Hepatic stellate cell (primary cell): ENCODE measurements at places on chromosomes 3 and 15.

GRCh38 chr3:183437061-183437460 lies 8.6 kb upstream of the MCF2L2 start:
- no peak for DNase-seq

- DNase-seq = no peak
These were observed 525.1 kb upstream of the GOLIM4 start for GRCh38 chr3:168620854-168621253.

DNA sequence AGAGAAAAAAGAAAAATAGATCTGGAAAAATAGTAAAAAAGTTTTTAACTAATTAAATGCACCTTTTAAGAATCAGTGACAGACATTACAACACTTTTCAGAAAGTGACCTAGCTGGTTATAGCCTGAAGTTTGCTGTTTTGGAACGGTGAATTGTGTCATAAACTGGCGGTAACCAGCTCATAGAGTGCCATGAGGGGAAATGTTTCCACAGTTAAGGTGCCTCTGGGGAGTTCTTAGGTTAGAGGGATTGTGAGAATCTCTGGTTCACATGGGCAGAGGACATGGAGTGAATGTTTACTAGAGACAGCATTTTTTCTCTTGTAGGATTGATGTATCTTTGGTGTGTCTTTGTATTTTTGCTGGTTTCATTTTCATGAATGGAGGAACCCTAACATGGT lies 2.8 kb downstream of the TBC1D23 start:
- DNase-seq = no peak

- DNase-seq = no peak
These were observed 2.5 kb downstream of the UBL7 start for GRCh38 chr15:74458473-74458872.

- no peak for DNase-seq
These were observed 10.4 kb downstream of the SOX2 start for GRCh38 chr3:181722156-181722555.

- DNase-seq = no peak
These were observed 8.9 kb upstream of the ARHGEF26 start for GRCh38 chr3:154112146-154112852.

- DNase-seq = no peak
These were observed 133.5 kb upstream of the SGO1 start for GRCh38 chr3:20319551-20319950.

DNA sequence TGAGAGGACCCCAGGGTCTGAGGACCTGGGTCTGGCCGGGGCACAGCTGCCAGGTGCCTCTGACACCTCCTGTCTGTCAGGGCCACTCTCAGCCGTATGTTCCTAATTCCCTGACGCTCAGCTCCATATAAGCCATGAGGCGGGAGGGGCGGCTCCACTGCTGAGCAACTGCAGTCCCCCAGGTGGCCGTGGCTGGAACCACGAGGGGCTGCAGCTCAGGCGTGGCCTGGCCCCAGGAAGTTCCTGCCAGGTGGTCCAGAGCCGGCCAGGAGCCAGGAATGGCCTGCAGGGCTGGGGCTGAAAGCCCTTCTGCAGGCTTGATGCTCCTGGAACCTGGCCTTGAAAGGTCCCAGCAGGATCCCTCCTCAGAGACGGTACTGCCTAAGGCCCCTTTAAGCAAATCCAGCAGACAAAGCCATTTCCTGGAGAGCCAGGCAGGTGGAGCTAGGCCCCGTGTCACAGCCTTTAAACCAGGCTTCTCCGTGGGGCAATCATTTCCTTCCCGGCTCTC lies 118.0 kb downstream of the CHSY1 start:
- no peak for DNase-seq

GRCh38 chr3:3665961-3666640 lies 133.1 kb upstream of the LRRN1 start:
- DNase-seq = no peak

DNA sequence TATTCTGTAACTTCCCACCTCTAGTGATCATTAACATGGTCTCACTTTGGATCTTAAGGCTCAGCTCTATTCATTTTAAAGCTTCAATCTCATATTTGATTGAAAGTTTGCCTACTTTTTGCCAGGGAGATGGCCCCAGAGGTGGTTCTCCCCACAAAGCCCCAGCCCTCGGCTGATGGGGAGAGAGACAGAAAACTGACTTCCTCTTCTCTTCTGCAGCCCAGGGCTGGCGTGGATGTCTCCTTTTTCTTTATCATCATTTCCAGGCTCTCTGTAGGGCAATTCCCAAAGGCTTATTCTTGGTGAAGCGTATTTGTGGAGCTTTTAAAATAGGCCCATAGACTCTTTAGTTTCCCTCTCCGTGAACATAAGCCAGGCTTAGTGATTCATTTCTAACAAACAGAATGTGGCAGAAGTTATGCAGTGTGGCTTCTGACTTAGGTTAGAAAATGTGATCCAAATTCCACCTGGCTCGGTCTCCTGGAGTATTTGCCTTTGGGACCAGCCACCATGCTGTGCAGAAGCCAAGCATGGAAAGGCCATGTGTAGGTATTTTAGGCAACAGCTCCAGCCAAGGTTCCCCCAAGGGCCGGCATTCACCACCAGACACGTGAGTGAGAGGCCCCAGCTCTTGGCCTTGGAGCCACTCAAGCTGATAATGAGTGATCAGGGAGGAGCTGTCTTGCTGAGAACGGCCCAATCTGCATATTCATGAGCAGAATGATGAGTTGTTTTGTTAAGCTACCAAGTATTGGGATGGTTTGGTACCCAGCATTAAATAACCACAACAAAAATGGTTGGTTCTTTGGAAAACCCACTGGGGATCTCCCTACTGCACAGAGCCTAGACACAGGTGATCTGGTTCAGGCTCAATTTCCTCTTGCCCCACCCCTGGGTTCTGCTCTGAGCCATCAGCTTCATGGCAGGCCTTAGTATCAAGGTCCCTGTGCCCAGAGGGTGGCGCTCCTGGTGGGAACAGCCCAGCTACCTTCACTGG lies 353.2 kb upstream of the PROK2 start:
- DNase-seq = no peak

- DNase-seq = no peak
These were observed 723.9 kb upstream of the ZNF385D start for GRCh38 chr3:22474706-22475445.

- no peak for DNase-seq
These were observed 560.8 kb downstream of the FOXP1 start for GRCh38 chr3:71022551-71023335.

GRCh38 chr3:103127737-103128136 lies 692.9 kb downstream of the ZPLD1 start:
- DNase-seq = no peak

GRCh38 chr3:114567771-114568170 lies 273.9 kb downstream of the TIGIT start:
- DNase-seq = no peak

DNA sequence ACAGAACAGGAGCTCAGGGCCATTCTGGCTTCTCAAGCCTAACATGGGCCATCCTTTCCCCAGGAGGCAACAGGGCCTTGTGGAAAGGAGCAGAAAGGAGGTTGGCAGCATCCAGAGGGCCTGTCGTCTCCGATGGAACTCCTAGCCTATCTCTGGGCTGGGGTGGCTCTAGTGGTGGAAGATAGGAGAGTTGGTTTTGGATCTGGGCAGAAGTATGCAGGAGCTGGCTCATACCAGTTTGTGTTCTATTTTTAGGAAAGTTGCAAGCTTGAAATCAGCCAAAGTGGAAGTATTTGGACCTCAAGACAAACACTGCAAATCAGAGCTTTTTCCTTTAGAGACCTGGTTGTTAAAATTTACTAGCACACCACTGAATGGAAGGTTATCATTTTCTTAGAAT lies 35.4 kb upstream of the XCR1 start:
- DNase-seq = peak; percentile 8

GRCh38 chr3:185152410-185153170 lies at the start of gene C3orf70:
Gene C3orf70 (minus strand): TSS chr3:185153060. CDS start chr3:185152823, 237 bp downstream.
- DNase-seq = peak; percentile 52

GRCh38 chr15:27268923-27269322 lies 297.9 kb downstream of the GABRG3 start:
- no peak for DNase-seq

- DNase-seq = no peak
These were observed 6.8 kb upstream of the MTHFS start for GRCh38 chr15:79903626-79904025.

DNA sequence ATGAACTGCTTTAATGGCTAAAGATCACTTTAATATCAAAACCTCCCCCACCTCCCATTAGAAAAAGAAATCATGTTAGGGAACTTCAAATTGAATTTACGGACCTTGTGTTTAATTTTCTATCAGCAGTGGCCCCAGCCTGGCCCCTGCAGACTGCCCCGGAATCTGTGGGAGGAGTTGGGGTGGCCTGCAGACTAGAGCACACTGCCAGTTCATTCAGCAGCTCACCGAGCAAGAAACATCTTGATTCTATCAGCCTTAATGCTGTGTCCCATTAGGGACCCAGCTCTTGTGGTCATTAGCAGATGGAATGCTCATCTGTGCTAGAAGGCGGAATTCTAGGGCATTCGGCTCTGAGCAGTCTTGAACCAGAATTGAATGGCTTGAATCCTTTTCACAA lies 54.2 kb downstream of the FLNB start:
- DNase-seq = no peak

DNA sequence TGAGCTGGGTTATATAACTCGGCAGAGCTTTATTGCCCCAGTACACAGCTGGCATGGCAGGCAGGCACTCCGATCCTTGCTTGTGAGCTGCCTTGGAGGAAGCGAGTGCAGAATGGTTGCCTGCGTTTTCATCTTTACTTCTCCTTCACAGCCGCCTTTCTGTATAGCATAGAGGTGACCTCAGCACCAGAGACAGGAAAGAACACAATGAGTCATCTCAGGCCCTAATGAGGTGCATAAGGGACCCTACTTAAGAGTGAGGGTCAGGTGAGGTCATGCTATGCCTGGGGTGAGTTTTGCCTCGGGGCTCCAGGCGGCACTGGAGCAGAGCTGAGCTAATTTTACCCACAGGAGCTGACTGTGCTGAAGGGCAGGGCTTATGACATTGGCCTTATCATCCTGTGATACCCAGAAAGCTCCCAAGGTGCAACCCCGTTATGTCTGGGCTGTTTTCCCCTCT lies 43.5 kb downstream of the LPP start:
- no peak for DNase-seq

GRCh38 chr3:50523279-50523811 lies 19.9 kb upstream of the CACNA2D2 start:
- no peak for DNase-seq

- no peak for DNase-seq
These were observed 189.0 kb downstream of the DIPK2A start for GRCh38 chr3:144160627-144161026.

- DNase-seq = peak; percentile 61
These were observed 2.3 kb upstream of the MBNL1 start for GRCh38 chr3:152266221-152266995.

GRCh38 chr3:123499322-123499721 lies 50.4 kb upstream of the ADCY5 start:
- peak; percentile 67 for DNase-seq

DNA sequence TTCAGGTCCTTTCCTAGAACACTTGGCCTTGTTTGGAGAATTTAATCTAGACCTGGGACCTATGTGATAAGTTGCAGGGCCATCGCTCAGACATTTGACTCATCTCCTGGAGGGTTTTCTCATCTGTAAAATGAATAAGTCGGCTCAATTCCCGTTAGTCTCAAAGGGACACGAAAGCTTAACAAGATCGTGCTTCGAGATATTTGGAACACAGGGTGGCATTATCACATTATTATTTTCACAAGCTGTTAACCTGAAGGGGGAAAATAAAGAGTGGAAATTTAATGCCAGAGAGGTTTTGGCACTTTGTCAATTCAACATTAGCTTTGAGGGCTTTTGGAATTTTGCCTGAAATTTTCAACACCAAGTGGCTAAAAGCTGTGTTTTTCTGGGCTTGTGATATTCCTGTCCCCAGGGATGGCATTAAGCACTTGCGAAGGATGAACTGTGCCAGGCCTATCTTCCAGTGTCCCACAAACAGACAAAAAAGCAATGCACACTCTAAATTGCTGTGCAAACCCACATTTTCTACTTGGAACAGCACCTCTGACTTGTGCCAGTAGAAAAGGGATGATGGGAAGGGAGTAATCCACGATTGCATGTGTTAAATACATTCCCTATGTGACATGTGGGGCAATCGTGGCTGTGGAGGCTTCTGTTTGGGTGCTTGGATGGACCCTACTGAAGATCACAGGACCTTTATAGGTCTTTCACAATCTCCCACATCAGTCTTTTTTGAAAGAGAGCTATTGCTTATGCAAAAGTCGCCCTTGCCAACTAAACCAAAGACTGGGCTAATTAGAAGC lies 478.7 kb downstream of the MFSD1 start:
- no peak for DNase-seq

DNA sequence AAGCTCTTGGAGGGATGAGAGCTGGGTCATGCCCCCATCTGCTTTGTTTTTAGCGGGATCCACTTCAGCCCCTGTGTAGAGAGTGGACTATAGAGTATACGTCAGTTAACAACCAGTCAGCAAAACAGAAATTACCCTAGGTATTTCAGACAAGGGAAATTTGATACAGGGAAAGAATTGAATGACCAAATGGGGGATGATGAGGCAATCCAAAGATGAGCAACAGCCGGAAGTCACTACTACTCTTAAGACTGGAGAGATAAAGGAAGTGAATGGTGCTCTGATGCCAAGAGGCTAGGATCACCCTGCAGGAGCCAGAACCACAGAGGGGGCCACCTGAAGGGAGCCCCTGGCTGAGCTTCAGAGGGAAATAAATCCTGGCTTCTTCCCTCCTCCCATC lies 1.7 kb upstream of the GPR62 start:
- DNase-seq = peak; percentile 29

DNA sequence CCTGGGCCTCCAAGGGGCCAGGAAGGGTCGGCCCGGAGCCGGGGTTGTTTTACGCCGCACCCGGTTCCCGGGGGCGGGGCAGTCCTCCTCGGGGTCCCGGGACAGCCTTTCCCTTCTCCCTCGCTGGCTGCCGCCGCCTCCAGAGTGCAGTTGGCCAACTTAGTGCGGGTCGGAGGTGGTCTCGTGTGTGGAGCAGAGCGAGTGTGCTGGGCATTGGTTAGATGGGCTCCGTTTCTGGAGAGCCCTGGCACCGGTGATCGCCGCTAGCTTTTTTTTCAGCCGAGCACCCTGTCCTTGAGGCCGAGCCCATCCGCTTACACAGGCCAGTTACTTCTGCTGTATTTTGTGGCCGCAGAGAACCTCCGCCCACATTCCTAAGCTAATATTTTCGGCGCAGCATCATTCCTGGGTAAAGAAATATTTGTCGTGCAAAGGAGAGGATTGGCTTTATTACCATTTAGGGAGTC lies 585 bp downstream of the KIF23 start:
- DNase-seq = peak; percentile 83

DNA sequence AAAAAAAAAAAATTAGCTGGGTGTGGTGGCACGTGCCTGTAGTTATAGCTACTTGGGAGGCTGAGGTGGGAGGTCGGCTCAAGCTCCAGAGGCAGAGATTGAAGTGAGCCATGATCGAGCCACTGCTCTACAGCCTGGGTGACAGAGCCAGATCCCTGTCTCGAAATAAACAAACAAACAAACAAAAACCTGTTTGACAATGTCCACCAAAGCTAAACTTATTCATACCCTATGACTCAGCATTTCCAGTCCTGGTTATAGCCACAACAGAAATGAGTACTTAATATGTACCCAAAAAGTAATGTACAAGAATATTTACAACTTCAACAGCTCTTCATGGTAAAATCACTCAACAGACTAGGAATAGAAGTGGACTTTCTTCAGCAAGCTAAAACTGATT lies 31.1 kb downstream of the SERP1 start:
- DNase-seq = no peak
